Cerebellum (tissue), 4 donors: ENCODE measurements at places on chromosomes 7 and 10. TPM values are rescaled to one million over a fixed set of nuclear protein-coding genes. Genes with fewer than 3 reads are reported as not detected.

CLRN3 gene
- total RNA-seq, result 0.27 TPM

FAM24B gene
- total RNA-seq, result 8.9 TPM

NUDCD3 gene
- 59.2 TPM for total RNA-seq

AGR2 gene
- total RNA-seq, result 1.9 TPM

SAMD9L gene
- 2.4 TPM for total RNA-seq

LRMDA gene
- 0.91 TPM for total RNA-seq

STOX1 gene
- total RNA-seq, result 16.2 TPM

SAP25 gene
- not detected for total RNA-seq

TRDMT1 gene
- 36.7 TPM for total RNA-seq

FRMD4A gene
- 169 TPM for total RNA-seq

LIPK gene
- not detected for total RNA-seq

ZFAND4 gene
- 28.1 TPM for total RNA-seq

MAD1L1 gene
- 25.0 TPM for total RNA-seq

FAM25G gene
- not detected for total RNA-seq

CNPY1 gene
- total RNA-seq, result 19.4 TPM

LFNG gene
- 31.3 TPM for total RNA-seq

DMBT1 gene
- 0.36 TPM for total RNA-seq

FRA10AC1 gene
- total RNA-seq, result 42.2 TPM

FAM149B1 gene
- 25.9 TPM for total RNA-seq

KLF14 gene
- not detected for total RNA-seq

FAS gene
- 3.1 TPM for total RNA-seq

AOAH gene
- total RNA-seq, result 3.4 TPM

PCBD1 gene
- total RNA-seq, result 11.6 TPM

CYP26A1 gene
- 4.7 TPM for total RNA-seq

CCL24 gene
- total RNA-seq, result not detected

VWA2 gene
- 1.1 TPM for total RNA-seq

KIF11 gene
- total RNA-seq, result 16.2 TPM

TMEM196 gene
- 12.9 TPM for total RNA-seq

CYP2C19 gene
- total RNA-seq, result 0.36 TPM

SPDYE9 gene
- not detected for total RNA-seq

SHTN1 gene
- 22.9 TPM for total RNA-seq

C10orf120 gene
- not detected for total RNA-seq

C7orf33 gene
- 0.64 TPM for total RNA-seq

RHOBTB1 gene
- 26.4 TPM for total RNA-seq

MRC1 gene
- 5.5 TPM for total RNA-seq

DKK1 gene
- 2.0 TPM for total RNA-seq

LIPN gene
- not detected for total RNA-seq

IFIT3 gene
- total RNA-seq, result 2.4 TPM

ARMC3 gene
- total RNA-seq, result 7.8 TPM

LHFPL3 gene
- total RNA-seq, result 33.5 TPM

SORCS1 gene
- total RNA-seq, result 25.6 TPM

ARHGEF5 gene
- total RNA-seq, result 1.2 TPM

CPA2 gene
- total RNA-seq, result not detected

GATA3 gene
- 0.09 TPM for total RNA-seq

SPDYE8 gene
- not detected for total RNA-seq

CRHR2 gene
- total RNA-seq, result 0.27 TPM

POM121C gene
- 19.1 TPM for total RNA-seq

ABCB1 gene
- 10.4 TPM for total RNA-seq

MYO3A gene
- total RNA-seq, result 6.0 TPM

CYP3A7 gene
- total RNA-seq, result 0.45 TPM

GJD4 gene
- total RNA-seq, result not detected

DNAJC30 gene
- total RNA-seq, result 3.3 TPM

LRRC61 gene
- 8.2 TPM for total RNA-seq
